Glutamatergic neuron (in vitro differentiated cells): ENCODE measurements at places on chromosomes 1 and 21. TPM values are rescaled to one million over a fixed set of nuclear protein-coding genes. Genes with fewer than 3 reads are reported as not detected.

GRCh38 chr1:45272913-45273371 lies 53.8 kb upstream of the HPDL start:
- no peak for DNase-seq
- H3K36me3 ChIP-seq, result peaks cover 6% of the 10 kb centered on the region
- H3K27me3 ChIP-seq, result no peaks in the 10 kb centered on the region
- H3K27ac ChIP-seq, result no peak overlapping the region
- H3K4me1 ChIP-seq, result no peaks in the 10 kb centered on the region

GRCh38 chr21:39345440-39345839 lies 3.4 kb downstream of the HMGN1 start:
- no peak for DNase-seq
- no peaks in the 10 kb centered on the region for H3K36me3 ChIP-seq
- peaks cover 15% of the 10 kb centered on the region for H3K4me1 ChIP-seq
- peak overlapping the region; percentile 93 for H3K4me3 ChIP-seq
- H3K27ac ChIP-seq, result peak overlapping the region; percentile 59

- no peak overlapping the region for H3K4me3 ChIP-seq
- no peak for DNase-seq
- no peaks in the 10 kb centered on the region for H3K27me3 ChIP-seq
- H3K27ac ChIP-seq, result no peak overlapping the region
Measured at GRCh38 chr1:171468120-171468750, 17.1 kb upstream of the PRRC2C start.

- H3K27ac ChIP-seq, result no peak overlapping the region
- DNase-seq, result no peak
- peaks cover 25% of the 10 kb centered on the region for H3K4me1 ChIP-seq
- no peak overlapping the region for H3K4me3 ChIP-seq
- H3K27me3 ChIP-seq, result no peaks in the 10 kb centered on the region
Measured at GRCh38 chr1:180964595-180964994, 51.9 kb downstream of the KIAA1614 start.

GRCh38 chr1:70542856-70543255 lies 131.8 kb downstream of the CTH start:
- DNase-seq, result no peak
- H3K27me3 ChIP-seq, result no peaks in the 10 kb centered on the region
- H3K4me3 ChIP-seq, result no peak overlapping the region
- H3K36me3 ChIP-seq, result no peaks in the 10 kb centered on the region
- no peaks in the 10 kb centered on the region for H3K4me1 ChIP-seq

DNA sequence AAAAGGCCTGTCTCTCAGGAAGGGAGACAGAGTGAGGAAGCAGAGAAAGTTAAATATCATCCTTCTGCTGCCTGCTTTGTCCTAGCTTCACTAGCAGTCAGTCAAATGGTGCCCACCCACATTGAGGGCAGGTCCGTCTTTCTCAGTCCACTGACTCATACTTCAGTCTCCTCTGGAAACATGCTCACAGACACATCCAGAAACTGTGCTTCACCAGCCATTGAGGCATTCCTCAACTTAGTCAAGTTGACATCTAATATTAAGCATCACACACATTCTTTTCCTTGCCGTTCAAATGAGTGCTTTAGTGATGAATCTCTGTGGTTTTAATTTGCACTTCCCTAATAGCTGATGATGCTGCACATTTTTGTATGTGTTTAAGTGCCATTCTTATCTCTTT lies 777.8 kb upstream of the PRMT6 start:
- no peak overlapping the region for H3K4me3 ChIP-seq
- no peaks in the 10 kb centered on the region for H3K4me1 ChIP-seq
- no peaks in the 10 kb centered on the region for H3K27me3 ChIP-seq
- no peak for DNase-seq
- no peaks in the 10 kb centered on the region for H3K36me3 ChIP-seq

Gene KRTAP12-2
- total RNA-seq, result not detected

Gene MPZ
- total RNA-seq, result 16.4 TPM

Gene MYBPH
- not detected for total RNA-seq
